ENCODE measurements at places on chromosomes 16 and 17.
A peak's percentile ranks its signal among the peaks of the same experiment; 100 is the strongest.

- DNase-seq: peak; percentile 21
Observed at GRCh38 chr17:19724501-19725420, 8.4 kb upstream of the SLC47A2 start.

- no peak for DNase-seq
Observed at GRCh38 chr16:64704386-64704785, 417.5 kb downstream of the CDH11 start.

GRCh38 chr17:28744972-28745785, 1.4 kb downstream of the TRAF4 start:
- no peak for DNase-seq

GRCh38 chr17:42060231-42060630, 9.8 kb upstream of the C17orf113 start:
- DNase-seq: no peak

DNA sequence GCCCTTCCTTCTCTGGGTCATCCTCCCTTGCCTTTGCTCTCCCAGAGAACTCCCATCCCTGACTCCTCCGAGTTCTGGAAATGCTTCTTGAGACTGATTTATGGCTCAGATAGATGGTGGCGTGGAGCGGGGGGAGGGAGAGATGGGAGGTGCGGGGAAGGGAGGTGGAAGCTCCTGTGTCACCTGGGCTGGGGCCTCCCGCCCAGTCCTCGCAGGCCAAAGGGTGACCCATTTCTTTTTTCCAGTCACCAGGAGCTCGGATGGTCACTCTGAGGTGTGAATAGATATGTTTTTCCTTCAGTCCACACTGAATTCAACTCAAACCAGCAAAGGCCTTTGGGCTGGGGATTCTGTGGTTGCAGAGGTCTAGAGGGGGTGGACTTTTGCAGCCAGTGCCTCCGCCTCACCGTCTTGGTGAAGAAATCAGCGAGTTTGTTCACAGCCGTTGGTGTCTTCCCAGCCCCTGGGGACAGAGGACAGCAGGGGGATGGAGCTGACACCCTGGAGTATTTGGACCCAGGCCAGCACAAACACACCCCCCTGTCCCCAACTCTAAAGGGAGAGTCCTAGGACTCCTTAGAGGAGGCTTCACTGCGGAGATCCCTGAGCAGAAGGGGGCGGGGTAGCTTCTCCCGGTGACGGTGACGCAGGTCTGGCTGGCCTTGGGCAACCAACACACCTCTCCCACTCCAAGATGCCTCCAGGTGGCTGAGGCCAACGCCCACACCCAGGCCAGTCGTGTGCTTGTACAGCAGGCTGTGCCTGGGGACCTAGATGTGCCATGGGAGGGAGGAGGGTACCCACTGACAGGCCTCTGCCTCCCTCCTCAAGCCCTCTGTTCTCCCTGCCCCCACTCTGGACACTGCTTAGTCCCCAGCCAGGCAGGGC, 80.6 kb downstream of the AMFR start:
- no peak for DNase-seq

GRCh38 chr16:29784157-29784556, 6.1 kb downstream of the ZG16 start:
- DNase-seq: no peak

- no peak for DNase-seq
Observed at GRCh38 chr16:27359615-27360014, 42.4 kb upstream of the IL21R start.

DNA sequence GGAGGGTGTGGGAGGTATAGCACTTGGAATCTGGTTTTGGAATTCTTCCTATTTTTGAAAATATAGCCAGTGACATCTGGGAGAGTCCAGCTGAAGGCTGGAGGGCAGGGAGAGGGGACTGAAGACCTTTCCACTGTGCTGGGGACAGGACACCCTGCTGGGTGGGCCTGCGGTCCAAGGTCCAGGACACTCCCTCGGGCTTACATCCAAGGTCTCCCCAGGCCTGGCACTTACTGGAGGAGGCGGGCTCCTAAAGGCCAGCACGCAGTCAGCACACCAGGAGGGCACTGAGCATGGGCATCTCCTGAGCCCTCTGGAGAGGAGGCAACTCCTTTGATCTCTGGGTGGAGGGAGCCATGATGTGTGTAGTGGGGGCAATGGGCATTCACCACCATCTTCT, 35.5 kb upstream of the ETV4 start:
- DNase-seq: no peak

- peak; percentile 64 for DNase-seq
Observed at GRCh38 chr17:5500589-5501391, 14.4 kb downstream of the MIS12 start.

DNA sequence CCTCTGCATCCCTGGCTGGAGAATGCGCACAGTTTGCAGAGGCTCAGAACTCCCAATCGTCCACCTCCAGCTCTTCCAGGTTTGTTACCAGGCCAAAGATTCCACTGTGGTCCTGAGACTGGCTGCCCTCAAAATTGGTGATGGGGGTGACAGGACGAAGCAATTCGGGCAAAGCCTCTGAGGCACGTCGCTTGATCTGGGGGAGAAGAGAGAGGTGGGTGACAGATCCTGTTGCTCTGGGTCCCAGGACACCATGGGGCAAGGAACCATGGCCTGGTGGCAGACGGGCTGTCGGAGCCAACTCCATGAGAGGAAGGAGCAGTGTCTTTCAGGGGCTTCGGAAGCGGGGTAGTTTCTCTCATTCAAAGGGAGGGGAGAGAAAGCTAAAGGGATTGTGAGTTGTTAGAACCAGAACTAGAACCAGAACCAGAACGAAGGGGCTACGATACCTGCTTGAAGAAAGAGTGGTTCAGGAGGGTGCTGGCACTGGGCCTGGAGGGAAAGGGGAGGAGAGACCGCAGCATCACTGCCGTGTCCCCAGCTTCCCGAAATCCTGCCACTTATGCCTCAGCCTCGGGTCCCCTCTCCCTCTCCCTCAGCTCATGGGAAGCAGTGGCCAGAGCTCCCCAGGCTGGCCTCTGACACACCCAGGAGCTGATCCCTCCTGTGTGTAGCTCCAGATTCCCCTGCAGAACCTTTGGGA, 3.8 kb upstream of the LIMD2 start:
- no peak for DNase-seq

GRCh38 chr16:50744881-50745280, 3.0 kb downstream of the CYLD start:
- DNase-seq: no peak

- DNase-seq: no peak
Observed at GRCh38 chr16:561957-562938, 2.1 kb downstream of the PRR35 start.

- DNase-seq: no peak
Observed at GRCh38 chr16:49631187-49632041, 224.5 kb downstream of the ZNF423 start.

DNA sequence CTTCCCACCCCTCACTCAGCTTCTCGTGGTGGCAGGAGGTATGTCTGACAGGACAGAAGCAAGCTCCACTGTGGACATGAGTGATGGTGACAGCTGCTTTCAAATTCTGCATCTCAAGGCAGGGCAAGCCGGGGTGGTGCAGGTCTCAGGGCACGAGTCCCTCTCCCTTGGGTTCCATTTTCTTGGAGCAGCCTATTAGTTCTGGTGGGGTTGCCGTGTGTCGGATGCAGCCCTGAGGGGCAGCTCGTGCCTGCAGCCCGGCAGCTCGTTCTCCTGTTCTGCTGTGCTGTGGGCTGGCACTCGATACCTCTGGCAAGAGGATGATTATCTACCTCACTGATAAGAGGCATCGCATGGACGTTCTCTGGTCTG, 16.5 kb upstream of the CLEC18C start:
- no peak for DNase-seq

DNA sequence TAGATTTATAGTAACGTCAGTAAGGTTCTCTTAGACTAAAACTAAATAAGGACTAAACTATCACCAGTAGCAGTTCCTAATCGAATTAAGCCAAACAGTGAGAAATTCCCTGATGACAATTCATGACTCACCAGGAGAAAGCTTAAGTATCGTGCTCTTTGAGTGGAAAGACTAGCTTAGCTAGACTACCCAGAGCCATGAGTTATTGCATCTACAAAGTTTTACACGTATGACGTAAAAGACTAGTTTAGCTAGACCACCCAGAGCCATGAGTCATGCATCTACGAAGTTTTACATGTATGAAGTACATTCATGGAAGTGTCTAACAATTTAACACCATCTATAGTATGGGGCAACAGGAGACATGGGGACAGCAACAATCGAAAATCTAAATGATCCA, 36.6 kb downstream of the UBE2G1 start:
- DNase-seq: no peak

DNA sequence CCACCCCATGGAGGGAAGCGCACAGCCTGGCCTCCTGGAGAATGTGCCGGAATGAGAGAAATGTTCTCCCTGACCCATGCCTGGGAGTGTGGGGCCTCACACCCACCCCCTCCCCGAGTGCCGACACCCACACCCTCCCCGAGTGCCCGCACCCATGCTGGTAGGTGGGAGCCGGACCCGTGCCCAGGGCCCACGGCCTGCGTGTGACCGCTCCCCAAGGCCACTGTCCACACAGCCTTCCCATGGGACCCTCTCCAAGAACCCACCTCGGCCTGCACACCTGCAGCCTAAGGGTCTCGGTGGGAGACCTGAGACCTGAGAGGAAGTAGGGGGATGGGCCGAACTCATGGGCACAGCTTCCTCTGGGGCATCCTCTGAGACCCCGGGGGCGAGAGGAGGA, 3.3 kb upstream of the PVALEF start:
- DNase-seq: no peak

DNA sequence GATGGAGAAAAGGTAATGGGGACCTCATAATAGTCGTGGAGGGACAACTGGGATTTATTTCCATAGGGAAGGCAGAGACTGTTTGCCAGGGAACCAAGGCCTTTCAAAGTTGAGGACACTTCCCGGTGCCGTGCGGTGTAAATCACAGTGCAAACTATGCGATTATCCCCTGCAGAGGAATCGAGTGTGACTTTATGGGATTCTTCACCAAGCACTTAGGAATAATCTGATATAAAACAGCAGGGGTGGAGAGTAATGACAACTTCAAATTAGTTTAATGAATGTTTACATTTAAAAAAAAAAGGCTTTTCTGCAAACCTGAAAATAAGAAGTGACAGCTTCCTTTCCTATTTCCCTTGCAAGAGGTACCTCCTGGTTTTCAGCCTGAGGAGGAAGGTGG, 538.2 kb downstream of the MAF start:
- DNase-seq: no peak

- DNase-seq: no peak
Observed at GRCh38 chr17:51672065-51672464, 411.7 kb downstream of the UTP18 start.

GRCh38 chr17:4167786-4168185, 24.8 kb downstream of the CYB5D2 start:
- DNase-seq: no peak

DNA sequence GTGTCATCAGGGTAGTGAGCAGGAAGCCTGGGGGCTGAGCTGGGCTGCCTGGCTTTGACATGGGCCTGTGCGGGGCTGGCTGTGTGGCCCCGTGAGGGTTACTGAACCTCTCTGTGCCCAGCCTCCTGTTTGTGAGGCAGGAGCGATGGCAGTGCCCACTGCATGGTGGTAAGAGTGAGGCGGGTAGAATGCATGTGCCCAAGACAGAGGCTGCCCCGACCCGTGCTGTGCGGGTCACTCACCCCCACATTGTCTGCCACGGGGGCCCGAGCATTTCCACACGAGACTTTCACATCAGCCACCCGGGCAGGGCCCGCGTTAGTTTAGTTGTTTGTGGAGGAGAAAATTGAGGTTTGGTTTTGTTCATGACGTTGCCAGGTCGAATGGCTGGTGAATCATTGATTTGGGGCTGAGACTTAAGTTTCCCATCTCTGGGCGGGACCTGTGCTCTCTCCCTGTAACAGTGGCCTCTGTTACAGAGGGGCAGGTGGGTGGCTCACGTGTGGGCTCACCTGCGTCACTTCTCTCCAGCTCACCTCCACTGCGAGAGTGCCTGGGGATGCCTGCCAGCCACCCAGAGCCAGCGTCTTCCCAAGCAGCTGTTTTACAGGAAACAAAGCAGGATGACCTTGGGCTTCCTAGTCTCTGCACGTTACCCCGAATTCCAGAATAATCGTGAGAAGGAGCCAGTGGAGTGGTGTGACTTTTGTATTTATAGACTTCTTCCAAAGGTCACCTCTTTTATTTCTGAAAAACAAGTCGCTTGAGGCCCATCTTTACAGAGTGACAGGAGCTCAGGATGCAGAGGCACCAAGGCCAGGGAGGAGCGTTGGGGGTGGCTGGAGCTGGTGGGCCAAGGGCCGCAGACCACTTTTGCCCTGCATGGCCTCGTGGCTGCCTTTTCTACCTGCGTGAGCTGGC, 150.6 kb downstream of the RPTOR start:
- no peak for DNase-seq

- no peak for DNase-seq
Observed at GRCh38 chr17:80106176-80106575, 4.8 kb downstream of the GAA start.

DNA sequence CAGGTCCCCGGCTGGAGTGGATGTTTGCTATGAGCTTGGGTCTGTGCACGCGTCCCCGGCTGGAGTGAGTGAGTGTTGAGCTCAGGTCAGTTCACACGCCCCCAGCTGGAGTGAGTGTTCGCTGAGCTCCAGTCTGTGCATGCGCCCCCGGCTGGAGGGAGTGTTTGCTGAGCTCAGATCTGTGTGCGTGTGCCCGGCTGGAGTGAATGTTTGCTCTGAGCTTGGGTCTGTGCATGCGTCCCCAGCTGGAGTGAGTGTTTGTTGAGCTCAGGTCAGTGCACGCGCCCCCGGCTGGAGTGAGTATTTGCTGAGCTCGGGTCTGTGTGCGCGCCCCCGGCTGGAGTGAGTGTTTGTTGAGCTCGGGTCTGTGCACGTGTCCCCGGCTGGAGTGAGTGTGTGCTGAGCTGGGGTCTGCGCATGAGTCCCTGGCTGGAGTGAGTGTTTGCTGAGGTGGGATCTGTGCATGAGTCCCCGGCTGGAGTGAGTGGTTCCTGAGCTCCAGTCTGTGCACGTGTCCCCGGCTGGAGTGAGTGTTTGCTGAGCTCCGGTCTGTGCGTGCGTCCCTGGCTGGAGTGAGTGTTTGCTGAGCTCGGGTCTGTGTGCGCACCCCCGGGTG, 284.2 kb downstream of the SNX29 start:
- no peak for DNase-seq

DNA sequence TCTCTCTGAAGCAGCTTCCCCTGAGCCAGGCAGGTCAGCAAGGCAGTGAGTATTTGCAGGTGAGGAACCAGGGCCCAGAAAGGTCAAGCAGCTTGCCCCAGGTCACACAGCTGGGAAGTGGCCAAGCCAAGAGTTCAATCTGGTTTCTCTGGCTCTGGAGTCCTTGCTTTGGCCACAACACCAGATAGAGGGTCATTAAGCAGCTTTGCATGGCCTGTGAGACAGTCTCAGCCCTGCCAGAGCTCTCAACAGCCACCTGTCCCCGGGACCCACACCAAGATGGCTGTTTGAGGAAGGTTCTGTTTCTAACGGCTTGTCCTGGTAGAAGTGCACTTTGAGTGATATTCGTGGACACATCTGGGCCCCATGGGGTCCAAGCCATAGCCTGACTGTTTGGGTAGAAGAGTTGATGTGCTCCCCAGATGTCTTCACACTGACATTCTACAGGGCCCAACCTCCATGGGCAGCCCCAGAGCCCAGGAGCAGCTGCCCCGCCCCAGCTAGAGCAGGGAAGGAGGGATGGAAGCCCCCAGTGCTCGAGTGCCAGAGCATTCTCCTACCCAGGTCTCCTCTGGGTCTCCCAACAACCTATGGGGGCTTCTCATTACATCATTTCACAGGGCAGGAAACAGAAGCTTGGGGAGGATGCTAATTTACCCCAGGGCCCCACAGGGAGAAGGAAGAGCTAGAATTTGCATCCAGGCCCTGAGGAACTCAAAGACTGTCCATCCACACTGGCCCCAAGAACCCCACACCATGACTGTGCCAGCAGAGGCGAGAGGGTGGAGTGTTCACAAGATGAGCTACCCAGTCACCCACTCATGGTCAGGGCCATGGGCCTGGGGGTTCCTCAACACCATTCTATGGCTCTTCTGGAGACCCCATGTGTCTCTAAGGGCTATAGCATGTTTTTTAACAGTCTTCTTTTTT, 107.3 kb upstream of the CDH5 start:
- DNase-seq: no peak
